ENCODE measurements at places on chromosomes 2 and 18. TPM values are rescaled to one million over a fixed set of nuclear protein-coding genes. Genes with fewer than 3 reads are reported as not detected.

MROH2A gene
- not detected for total RNA-seq

FTCDNL1 gene
- 2.7 TPM for total RNA-seq

CAVIN2 gene
- total RNA-seq: 26.0 TPM

CCDC85A gene
- 1.1 TPM for total RNA-seq

PCARE gene
- not detected for total RNA-seq

HOXD8 gene
- total RNA-seq: 23.5 TPM

RNPEPL1 gene
- 166 TPM for total RNA-seq

EPC2 gene
- total RNA-seq: 26.5 TPM

B3GNT7 gene
- 58.7 TPM for total RNA-seq

- DNase-seq: no peak
Observed at GRCh38 chr2:42052702-42053481, 5.1 kb downstream of the PKDCC start.

DNA sequence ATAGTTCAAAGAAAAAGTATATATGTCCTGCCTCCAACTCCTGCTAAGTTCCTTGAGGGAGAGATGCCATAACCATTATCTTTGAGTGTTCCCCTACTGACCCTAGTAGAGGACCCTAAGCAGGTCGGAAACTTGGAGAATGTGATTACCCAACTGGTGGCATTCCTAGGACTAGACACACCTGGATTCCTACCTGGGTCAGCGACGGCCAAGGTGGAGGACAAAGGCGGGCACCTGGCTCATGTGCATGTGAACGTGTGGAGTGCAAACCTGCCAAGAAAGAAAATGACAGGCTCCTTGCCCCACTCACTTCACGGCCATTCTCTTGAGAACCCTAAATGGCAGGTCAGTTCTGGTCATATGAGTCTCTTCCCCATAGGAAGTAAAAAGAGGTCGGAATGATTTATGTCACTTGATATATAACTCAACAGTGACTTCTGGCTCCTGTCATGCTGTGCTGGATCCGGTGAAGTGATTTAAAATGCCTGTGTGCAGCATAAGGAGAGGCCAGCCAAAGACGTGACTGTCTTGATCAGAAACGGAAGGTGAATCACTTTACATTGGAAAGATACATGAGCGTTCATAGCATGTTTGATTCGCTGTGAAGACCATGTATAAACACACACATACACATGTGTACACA lies 371.6 kb downstream of the EIPR1 start:
- DNase-seq: no peak

- DNase-seq: no peak
Observed at GRCh38 chr2:69203166-69203985, 183.7 kb downstream of the GFPT1 start.

DNA sequence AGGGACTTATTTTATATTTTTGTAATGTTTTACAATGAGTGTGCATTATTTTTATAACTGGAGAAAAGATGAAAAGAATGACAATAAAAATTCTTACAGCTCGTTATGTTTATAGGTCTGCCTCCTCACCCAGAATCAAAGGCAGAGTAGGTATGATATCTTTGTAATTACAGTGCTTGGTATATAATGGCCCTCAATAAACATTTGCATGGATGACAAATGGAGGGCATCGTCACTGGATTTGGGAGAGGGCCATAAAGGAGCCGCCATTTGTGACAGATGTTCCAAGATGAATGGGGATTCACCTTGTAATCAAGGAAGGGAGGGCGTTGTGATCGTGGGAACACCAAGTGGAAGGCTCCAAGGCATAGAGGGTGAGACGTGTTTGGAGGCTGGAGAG lies 22.6 kb upstream of the GIGYF2 start:
- DNase-seq: no peak

DNA sequence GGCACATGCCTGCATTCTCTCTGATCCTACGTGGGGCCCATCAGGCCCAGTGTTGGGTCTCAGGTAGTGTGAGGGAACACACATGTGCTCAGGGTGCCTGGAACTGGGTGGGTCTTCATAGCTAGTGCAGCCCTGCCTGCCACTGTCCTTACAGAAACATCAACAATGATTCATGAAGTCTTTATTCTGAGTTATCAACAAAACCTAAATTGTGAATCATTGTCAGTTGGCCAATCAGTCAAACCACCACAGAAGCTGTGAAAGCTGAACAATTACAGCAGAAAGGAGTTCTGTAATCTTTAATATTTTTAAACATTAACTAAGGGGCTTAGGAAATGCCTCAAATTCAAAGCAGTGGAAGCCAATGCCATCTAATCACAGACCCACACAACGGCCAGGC lies 82.8 kb upstream of the ZNF521 start:
- DNase-seq: no peak

DNA sequence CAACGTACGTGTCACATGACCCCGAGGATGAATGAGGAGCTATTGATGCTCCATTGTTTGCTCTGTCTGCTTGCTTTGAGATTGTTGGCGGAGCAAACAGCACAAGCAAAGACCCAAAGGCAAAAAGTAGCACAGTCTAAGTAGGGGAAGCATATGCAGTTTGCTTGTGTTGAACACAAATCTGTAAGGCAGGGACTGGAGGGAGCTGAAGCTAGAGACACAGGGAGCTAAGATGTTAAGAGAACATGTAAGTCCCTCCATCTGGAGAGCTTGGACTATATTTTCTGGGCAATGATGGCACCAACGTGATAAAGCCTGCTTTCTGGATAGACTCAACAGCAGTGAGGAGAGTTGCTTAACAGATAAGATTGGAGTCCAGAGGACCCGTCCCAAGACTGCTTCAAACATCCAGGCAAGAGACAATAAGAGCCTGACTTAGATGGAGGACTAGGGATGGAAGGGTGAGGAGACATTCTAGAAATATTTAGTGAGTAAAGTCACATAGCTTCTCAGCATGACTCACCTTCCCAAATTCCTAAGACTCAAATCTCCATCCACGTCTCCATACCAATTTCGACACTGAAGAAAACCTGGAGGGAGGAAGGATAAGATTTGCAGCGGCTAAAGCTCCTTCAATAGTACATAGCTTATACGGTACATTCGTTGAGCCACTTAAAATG lies 88.1 kb upstream of the KLF7 start:
- no peak for DNase-seq

DNA sequence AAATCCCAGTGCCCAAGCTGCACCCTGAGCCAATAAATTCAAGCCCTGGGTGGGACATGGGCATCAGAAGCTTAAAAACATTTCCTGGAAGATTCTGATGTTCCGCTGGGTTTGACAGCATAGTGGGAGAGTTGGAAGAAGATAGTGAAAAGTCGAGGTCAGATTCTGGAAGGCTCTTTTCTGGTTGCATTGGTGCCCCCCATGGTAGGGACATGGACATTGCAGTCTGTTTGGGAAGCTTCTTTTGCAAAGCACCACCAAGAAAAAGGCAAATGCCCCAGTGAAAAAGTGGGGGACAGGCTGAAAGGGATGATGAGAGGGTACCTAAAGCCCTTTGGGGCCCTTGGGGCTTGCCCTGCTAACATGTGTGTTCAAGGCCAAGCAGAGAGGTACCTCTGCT lies 21.0 kb downstream of the MERTK start:
- DNase-seq: no peak

DNA sequence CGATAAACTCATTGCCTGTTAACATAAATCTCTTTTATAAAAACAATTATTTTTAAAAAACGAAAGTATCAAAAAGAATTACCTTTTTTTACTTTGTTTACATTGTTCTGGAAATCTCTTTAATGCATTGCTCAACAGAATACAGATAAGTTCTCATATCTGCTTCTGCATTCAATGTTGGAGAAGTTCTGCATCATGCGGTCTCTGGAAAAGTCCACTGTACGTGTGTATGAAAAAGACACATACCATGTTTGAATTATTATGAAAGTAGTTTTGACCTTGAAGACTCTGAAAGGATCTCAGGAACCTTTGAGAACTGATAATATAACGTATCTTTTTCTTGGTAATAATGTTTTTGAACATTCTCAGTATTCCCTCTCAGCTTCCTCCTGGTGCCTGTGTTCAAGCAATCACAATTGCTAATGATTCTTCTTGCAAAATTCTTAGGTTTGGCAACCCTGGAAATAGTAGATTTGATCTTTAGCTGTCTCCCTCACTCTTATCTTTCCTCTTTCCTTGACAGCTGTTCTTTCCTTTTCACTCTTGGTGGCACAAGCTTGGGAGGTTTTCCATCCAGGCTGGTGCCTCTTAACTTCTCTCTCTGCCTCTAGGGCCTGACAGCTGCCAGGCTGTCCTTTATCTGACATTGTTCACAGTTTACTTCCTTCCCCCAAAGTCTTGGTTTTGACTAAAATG lies 12.4 kb upstream of the IL1R1 start:
- DNase-seq: no peak

GRCh38 chr2:195251214-195251613 lies 405.8 kb upstream of the SLC39A10 start:
- no peak for DNase-seq

- no peak for DNase-seq
Observed at GRCh38 chr2:5592916-5593315, 99.3 kb upstream of the SOX11 start.

DNA sequence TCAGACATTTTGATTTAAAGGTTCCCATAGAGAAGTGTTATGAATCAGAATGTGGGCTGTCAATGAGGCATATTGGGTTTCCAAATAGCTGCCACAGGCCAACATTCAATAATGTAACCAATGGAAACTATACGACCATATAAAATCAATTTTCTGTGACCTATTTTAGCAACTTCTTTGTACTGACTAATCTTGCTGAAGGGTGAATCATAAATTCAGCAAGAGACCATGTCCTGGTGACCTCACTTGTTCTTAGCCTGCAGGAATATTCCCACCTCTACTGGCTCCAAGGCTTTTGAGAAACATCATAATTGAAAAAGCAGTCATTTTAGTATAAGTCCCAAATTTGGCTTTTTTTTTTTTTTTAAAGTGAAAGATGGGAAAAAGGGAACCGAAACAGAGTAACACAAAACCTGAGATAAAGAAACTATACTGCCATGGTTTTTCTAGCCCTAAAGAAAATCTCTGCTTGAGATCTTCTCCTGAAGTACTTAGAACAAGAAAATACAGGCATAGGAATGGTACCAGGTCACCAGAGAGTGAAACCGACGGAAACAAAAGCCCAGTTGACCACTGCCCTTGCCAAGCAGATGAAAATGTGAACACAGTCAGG lies 32.1 kb downstream of the PLEKHM3 start:
- DNase-seq: no peak

DNA sequence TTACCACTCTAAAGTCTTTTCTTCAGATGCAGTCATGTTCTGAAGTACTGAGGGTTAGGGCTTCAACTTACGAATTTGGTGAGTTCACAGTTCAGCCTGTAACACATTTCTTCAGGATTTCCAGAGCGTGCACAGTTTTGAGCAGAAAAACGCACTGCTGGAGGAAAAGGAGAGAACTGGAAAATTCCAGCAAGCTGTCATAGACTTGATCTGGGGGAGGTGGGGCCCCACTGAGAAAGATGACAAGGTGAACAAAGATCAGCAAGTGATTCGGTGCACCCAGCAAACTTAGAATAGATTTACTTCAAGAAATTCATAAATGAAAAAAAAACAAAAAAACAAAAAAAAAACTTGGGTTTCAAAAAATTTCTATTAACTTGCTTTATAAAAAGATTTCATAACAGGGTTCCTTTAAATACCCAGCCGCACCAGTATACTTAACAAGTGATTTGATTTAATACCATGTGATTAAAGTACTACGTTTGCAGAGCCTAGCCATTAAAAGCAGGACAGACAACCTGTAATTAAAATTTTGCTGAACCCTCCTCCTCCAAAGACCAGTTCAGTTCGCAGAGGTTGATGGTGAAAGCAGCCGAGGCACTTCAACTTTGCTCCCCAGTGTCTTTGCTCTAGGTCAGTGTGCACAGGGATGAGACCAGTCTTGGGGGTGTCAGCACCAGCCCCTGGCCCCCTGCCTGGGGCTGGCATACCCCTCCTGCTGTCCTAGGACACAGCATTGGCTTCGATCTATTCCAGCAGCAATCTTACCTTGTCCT lies 30.5 kb downstream of the CTIF start:
- no peak for DNase-seq

- peak; percentile 11 for DNase-seq
Observed at GRCh38 chr2:224284134-224284946, 117.6 kb downstream of the FAM124B start.

DNA sequence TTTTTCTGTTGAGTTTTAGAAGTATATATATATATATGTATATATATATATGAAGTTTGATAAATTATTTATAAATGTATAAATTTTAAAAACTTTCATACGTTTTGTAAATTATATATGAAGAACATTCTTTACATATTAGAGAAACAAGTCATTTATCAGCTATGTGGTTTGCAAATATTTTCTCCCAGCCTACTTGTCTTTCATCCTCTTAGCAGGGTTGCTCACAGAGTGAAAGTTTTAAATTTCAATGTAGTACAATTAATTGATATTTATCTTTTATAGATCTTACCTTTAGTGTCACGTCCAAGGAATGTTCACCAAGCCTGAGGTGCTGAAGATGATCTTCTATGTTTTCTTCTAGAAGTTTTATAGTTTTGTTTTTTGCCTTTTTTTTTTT lies 78.3 kb upstream of the HS6ST1 start:
- no peak for DNase-seq

Data from transverse colon (tissue), 4 donors.